ENCODE measurements at places on chromosomes 13 and 19.

- DNase-seq = no peak
These were observed 27.2 kb upstream of the ATP1A3 start for GRCh38 chr19:42021185-42021584.

DNA sequence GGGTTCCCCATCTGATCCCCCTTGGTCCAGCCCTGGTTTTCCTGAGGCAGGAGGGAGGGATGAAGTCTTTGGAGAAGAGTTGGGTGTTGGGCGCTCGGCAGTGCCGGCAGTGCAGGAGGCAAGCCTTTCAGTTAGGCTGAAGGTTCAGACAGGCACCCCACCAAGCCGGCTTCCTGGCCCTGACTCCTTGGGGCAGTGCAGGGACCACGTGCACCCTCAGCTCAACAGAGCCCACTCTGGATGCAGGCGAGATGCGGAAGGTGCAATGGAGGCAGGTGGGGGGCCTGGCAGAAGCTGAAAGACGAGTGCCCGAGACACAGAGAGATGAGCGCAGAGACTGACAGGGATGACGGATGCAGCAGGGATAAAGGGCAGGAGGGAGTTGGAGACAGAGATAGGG is 11.1 kb downstream of the MAMSTR start:
- no peak for DNase-seq

DNA sequence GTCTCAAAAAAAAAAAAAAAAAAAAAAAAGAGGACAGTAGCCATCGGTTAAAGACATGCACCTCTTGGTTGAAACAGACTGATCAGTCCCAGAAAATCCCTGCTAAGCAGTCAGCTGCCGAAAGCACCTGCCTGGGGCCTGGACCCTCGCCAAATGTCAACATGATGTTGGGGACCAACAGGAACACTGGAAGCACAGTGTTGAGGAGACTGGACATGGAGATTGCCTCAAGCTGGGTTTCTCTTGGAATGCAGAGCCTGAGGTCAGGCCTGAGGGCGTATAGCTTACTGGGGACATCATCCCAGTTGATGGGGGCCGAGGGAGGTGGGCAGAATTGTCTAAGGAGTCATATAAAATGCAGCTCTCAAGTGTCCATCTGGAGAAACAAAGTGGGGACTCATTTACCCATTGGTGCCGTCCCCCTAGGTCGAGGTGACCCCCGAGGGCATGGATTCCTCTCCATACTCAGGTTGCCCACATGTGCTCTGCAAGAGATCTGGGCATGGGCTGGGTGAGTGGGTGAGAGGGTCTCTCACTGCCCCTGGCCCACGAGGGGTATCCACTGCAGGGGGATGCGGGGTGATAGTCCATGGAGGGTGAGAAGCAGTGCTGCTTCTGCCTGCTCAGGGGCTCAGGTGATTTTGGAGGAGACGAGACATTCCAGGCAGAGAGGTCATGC is 164.5 kb downstream of the URI1 start:
- no peak for DNase-seq

- no peak for DNase-seq
These were observed 187.0 kb downstream of the MYO16 start for GRCh38 chr13:108816375-108816774.

DNA sequence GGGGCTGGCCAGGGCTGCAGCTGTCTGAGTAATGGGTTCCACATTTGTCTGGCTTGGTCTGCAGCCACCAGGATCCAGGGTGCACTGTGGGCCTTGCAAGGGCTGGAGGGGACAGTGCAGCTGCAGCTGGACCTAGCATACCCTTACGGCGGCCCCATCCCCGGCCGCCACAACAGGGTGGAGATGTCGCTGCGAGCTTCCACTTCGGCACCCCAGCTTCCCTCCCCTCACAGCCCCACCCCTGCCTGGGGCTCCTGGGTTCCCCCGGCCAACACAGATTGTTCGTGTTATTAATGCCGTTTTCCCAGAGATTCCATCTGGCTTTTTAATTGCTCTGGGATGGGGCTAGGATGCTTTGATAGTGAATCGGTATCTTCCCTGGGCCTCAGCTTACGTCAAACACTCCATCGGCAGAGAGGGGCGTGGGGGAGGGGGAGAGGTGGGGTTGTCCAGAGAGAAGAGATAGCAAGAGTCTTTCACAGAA is 5.8 kb downstream of the CEBPA start:
- DNase-seq = no peak

GRCh38 chr19:17323300-17323963 is 11.2 kb downstream of the ANO8 start:
- DNase-seq = no peak

GRCh38 chr13:57665481-57665880 is 33.9 kb downstream of the PCDH17 start:
- no peak for DNase-seq

- no peak for DNase-seq
These were observed 26.9 kb downstream of the GAS6 start for GRCh38 chr13:113836768-113837559.

DNA sequence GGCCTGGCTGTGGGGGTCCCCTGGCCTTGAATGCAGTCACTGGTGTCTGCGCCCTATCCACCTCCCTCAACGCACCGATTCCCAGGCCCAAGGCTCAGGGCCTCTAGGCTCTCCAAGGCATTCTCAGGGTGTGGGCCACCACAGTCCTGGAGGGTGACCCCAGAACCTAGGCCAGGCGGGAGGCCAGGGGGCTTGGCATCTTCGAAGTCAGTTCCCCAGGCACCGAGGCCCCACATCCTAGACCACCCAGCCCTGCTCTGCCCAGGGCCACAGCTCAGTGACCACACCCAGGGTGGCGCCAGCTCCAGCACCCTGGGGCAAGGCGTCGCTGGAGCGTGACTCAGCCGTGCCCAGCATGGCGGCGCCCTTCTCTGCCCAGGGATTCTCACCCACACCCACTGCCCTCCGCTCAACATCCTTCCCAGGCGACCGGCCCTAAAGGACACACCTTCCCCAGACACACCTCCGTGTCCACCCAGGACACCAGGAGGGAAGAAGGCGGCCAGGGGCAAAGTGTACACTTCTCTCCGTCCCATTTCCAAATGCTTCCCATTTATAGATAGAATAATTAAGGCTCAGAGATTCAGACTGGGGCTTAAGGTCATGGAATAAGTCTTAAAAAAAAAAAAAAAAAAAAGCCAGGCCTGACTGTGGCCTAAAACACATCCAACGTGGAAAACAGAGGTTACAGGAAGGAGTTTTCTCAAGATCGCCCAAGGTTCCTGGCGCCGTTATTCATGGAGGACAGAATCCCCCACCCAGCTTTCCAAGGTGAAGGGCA is 36.4 kb upstream of the NANOS3 start:
- no peak for DNase-seq

- DNase-seq = no peak
These were observed 124.4 kb downstream of the NALCN start for GRCh38 chr13:101291646-101292515.

GRCh38 chr13:114022309-114022669 is 48.4 kb upstream of the C13orf46 start:
- no peak for DNase-seq

DNA sequence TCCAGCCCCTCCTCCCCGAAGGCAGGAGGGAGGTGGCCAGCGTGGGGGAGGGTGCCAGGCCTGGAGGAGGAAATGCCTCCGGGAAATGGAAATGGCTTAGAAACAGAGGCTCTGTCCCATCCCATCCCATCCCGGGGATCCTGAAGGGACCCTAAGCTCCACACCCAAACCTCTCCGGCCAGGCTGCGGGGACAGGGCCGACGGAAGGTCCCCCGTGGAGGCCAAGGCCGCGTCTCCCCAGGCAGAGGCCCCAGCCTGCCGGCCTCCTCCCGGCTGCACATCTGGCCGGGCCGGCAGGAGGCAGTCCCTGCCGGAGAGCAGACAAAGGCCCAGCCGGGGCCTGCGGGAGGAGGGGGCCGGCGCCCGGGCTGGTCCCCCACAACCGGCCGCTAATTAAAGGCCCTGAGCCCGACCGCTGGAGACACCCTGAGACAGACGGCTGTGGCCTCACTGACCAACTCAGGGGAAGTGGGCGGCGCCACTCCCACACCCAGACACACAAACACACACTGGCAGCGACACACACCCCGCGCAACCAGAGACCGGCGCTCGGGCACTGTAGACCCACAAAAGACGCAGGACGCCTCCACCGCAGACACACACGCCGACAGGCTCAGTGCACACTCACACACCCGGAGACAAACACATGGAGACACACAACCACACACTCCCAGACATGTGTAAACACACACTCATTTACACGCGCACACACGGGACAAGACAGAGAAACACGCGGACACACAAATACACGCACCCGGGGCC is 1.1 kb downstream of the ADAMTS10 start:
- DNase-seq = no peak

- no peak for DNase-seq
These were observed 257.3 kb upstream of the MAB21L1 start for GRCh38 chr13:35733827-35734226.

- no peak for DNase-seq
These were observed 1.5 kb upstream of the SLC27A5 start for GRCh38 chr19:58513213-58513693.

DNA sequence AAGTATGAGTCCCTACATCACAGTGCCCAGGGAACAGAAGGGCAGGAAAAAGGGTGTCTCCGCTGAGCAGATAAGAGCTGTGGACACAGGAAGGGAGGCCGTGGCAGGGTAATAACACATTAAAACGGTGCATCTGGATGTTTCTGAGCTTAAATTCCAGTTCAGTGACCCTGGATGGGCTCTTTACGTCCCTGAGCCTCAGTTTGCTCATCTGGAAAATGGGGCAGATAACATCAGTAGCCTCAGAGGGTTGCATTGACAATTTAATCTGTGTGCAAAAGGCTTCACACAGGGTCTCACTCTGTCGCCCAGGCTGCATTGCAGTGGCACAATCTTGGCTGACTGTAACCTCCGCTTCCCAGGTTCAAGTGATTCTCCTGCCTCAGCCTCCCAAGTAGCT is 58.1 kb downstream of the CELF5 start:
- no peak for DNase-seq

- DNase-seq = no peak
These were observed 2.0 kb downstream of the EVI5L start for GRCh38 chr19:7832009-7832408.

GRCh38 chr19:21128901-21129698 is 12.7 kb upstream of the ZNF431 start:
- no peak for DNase-seq

- DNase-seq = no peak
These were observed 1.2 kb downstream of the NOSIP start for GRCh38 chr19:49579193-49579592.

GRCh38 chr19:11377237-11377636 is 2.8 kb downstream of the SWSAP1 start:
- DNase-seq = no peak

DNA sequence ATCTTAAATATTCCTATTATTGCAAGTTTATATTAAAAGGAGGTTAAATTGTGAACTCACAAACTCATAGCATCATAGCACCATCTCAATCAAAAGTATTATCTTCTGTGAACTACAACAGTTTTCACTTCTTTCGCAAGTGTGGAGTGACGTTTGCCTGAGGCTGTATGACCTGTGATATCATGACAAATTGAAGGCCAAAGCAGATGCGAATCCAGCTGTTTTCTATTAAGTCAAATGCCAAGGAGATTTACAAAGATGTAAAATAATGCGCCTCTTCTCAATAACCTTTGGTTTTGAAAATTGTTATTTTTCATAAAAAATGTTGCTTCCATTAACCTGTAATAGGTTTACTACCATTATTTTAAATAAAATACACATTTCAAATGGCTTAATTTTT is 7.6 kb upstream of the PEG3 start:
- no peak for DNase-seq

- DNase-seq = no peak
These were observed 39.1 kb downstream of the ACTN4 start for GRCh38 chr19:38686530-38686888.

DNA sequence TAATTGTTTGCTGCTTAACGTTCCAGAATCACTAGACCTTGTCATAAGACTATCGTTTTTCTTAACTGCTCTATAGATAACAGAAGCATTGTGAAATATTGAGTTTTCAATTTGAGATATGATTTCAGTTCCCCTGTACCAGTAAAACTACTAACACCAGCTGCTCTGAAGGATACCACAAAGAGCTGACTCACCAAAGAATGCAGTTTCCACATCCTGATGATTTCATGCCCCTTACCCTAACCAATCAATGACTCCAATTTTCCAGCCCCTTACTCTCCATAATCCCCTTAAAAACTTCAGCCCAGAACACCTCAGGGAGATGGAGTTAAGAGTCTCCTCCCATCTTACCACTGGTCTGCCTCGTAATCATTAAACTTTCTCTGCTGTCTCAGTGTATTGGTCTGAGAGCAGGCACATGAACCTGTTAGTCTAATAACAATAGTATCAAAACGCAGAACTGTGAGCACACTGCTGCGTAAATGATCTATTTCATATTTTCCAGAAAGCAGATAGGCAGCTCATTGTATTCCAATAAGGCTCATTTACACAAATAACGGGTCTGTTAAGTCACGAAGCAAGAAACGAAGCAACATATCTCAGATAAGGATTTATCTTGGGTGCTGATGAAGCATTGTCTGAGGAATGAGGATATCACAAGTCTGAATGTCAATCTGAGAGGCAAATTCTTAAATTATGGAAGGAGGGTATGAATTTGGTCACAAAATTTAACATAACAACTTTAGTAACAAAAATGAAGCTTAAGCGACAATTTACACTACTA is 14.1 kb upstream of the CCNA1 start:
- no peak for DNase-seq

DNA sequence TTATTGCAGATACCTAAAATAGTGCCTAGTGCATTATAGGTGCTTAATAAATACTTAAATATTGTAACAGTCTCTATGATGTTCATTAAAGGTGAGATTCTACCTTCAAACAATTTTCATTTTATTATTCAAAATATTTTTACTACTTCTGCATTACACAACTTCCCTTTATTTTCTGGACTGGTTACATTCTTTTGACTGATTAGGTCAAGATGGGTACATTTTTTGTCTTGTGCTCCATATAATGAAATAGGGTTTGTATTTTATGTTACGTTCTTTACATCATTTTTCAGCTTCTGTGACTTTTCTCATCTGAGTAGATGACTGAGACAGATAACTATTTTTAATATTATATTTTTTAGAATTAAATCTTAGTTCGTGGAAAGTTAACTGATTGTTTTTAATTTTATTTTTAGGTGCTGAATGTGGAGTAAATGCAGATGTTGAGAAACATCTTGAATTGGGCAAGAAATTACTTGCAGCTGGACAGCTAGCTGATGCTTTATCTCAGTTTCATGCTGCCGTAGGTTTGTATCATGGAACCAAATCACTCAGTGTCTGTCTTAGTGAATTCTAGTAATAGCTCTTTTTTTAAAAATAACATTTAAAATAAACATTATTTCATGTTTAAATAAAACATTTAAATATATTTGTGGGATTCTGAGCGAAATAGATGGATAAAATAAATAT is 32.0 kb downstream of the DNAJC3 start:
- DNase-seq = no peak

DNA sequence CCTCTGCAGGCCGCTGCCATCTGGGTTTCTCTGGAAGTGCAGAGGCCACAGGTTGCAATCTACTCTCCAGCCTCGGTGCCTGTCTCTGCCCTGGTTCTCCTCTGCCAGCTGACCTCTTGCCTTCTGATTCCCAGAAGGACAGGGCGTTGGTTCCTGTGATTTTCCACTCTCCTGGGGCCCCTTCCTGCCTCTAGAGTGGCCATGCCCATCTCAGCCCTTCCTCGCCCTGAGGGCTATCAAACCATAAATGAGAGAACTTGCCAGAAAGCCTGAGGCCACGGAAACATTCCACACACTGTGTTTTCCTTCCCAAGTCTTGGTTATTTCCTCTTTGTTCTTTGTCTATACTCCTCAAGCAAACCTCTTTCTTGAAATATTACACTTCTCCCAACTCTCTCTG is 146.2 kb downstream of the SHISA2 start:
- DNase-seq = no peak

- no peak for DNase-seq
These were observed 22.8 kb downstream of the ZNF20 start for GRCh38 chr19:12117201-12117970.

- DNase-seq = no peak
These were observed 129.5 kb downstream of the CYSLTR2 start for GRCh38 chr13:48783181-48783630.
